ENCODE measurements at places on chromosomes 13 and 19.

DNA sequence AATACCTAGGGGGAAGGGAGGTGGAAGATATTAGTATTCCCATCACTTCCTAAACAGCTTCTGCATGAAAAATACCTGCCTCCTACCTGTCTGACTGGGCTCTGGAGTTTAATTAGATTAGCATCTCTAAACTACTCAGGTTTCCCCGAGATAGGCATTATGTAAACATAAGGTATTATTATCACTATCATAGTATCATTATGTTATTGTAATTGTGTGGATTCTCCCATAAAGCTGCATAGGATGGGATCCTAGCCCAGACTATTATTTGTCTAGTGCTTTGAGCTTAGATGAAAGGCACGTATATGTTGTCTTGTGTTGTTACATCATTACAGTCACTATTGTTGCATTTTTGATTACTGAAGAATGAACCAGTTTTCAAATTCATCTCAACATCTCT is 115.2 kb upstream of the SOX21 start:
- DNase-seq, result no peak

GRCh38 chr13:33090755-33091414 is 74.7 kb downstream of the KL start:
- DNase-seq, result no peak

DNA sequence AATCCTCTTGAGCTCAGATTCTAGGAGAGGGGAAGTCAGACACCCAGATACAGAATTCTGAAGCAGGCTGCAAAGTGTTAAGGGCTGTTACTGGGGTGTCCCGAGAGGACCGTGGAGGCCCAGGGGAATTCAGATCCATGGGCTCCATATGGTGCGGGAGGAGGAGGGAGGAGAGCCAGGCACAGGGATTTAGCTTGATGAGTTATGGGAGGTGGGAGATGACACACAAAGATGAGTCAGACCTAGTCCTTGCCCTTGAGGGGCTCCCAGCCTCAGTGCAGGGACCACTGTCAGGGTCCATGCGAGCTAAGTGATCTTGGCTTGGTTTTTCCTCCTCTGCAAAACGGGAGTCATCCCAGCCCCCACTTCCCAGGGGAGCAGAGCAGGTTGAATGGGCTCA is 14.4 kb upstream of the GIPR start:
- no peak for DNase-seq

GRCh38 chr13:107375701-107376340 is 807.9 kb upstream of the ARGLU1 start:
- no peak for DNase-seq

- DNase-seq, result no peak
These were observed 996 bp downstream of the ZNF524 start for GRCh38 chr19:55601084-55601483.

- peak; percentile 20 for DNase-seq
These were observed 1065.8 kb upstream of the SPRY2 start for GRCh38 chr13:81406639-81407292.

DNA sequence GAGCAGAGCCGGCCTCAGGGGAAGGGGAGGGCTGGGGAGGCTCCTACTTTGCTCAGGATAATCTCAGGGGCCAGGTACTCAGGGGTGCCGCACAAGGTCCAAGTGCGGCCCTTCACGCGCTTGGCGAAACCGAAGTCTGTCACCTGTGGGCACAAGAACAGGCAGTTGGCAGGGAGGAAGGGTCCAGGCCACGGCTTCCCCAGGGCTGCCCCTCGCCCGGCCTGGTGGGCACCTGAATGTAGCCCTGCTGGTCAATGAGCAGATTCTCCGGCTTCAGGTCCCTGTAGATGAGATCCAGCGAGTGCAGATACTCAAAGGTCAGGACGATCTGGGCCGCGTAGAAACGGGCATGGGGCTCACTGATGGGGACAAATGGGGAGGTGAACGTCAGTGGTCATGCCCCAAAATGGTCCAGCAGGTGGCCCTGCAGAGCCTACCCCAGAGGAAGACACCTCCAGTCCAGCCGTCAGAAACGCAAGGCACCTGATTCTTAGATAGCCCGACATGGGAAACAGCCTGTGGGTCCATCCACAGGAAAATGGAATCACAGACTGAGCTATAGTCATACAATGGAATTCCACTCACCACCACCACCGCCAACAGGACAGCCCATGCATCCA is 7.1 kb upstream of the SAMD1 start:
- no peak for DNase-seq

GRCh38 chr19:4310247-4311121 is 6.1 kb downstream of the FSD1 start:
- no peak for DNase-seq

DNA sequence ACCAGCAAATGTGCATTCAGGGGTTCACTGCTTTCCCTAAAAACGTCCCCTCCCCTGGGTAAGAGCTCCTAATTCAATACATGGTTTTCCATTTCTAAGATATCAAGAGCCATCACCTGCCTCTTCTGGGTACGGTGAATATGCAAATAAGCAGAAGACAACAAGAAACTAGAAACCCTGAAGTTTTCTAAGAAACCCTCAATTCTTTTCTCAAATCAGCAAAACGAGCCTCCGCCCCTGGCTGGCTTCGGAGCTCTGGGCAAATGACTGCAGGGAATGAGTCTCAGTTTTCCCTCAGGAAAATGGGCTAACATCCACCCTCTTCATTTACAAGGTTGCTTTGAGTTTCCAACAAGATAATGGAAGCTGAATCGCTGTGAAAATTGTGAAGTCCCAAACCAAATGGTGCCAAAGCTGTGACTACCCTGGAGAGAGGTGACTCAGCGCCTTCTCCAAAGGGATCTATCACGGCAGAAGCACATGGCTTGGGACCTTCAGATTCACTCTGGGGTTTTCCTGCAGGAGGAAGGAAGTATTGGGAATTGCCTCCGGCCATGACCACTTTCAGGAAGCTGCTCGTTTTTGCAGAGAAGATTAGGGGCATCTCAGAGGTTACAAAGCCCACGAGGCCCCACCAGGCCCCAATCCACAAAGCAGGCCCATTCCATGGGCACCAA is 26.6 kb downstream of the KLF2 start:
- DNase-seq, result no peak

DNA sequence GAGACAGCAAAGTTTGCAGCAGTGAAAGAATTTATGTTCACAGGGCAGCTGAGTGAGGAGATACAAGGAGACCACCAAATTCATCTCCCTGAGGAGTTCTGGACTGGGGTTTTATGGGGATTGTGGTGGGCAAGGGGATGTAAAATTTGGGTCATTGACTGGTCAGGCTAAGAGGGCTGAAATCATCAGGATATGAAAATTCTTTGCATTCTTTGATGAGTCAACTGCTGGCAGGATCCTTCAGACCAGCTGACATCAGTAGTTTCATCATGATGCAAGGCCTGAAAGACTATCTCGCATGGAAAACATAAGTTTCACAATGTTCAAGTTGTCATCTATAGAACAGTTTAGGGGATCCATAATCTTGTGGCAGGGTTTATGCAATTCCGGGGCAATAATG is 869.5 kb upstream of the PCDH9 start:
- no peak for DNase-seq

GRCh38 chr13:45691667-45692066 is 10.5 kb upstream of the CBY2 start:
- no peak for DNase-seq

- DNase-seq, result no peak
These were observed 68.8 kb downstream of the TSHZ3 start for GRCh38 chr19:31280287-31281006.

DNA sequence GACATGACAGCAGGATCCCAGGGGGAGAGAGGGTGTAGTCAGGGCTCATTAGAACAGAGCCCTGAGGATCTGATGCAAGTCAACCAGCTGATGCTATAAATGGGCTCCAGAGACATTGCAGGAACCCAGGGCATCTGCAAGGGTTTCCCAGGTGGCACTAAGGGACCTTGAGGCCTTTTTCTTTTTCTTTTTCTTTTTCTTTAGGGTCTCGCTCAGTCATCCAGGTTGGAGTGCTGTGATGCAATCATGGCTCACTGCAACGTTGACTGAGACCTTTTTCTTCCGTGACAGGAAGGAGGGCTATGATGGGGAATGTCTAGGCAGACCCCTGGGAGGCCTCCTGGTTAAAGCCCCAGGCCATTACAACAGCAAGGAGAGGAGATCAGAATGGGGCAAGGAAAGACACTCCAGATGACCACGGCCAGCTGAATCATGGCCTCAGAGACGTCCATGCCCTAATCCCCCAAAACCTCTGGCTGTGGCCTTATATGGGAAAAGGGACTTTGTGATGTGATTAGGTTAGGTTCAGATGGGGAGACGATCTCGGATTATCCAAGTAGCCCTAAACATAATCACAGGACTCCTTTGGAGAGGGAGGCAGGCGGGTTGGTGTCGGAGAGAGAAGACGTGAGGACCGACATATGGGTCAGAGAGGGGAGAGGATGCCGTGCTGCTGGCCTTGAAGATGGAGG is 4.5 kb upstream of the FCGRT start:
- DNase-seq, result no peak

- peak; percentile 36 for DNase-seq
These were observed at the start of gene SMIM24 for GRCh38 chr19:3480383-3481091. Gene SMIM24, minus strand, starts transcription at chr19:3480525. Its CDS starts 62 bp downstream, at chr19:3480463.

DNA sequence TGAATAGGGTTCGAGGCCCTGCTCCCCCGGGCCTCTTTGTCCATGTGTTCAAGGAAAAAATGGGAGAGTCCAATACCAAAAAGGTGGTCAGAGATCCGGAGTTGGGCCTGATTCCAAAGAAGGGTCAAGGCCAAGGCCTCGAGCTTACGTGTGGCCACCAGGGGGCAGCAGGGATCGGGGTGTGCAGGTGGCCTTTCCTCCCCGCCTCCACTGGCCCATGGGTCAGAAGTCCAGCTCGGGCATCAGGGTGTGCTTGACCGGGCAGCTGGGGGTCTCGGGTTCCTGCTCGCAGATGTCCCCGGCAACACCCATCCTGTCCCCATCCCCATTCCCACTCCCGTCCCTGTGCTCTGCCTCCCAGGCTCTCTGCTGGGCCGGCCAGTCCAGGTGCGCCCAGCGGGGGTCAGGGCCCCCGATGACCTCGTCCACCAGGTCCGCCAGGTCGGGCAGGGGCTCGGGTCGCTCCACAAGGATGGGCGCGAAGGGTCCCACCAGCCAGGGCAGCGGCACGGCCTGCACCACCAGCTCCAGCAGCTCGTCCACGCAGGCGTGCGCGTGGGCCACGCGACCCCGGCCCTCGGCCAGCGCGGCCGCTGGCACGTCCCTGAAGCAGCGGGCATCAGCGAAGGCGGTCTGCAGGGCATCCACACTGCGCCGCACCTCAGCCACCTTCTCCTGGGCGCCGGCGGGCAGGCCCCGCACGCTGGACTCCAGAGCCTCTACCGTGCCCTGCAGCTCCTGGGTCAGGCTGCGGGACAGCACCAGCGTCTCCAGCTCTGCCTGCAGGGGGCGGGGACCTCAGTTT is 5.2 kb upstream of the PLIN4 start:
- DNase-seq, result no peak

- DNase-seq, result peak; percentile 96
These were observed 2.2 kb downstream of the ABCA7 start for GRCh38 chr19:1041835-1042685.

DNA sequence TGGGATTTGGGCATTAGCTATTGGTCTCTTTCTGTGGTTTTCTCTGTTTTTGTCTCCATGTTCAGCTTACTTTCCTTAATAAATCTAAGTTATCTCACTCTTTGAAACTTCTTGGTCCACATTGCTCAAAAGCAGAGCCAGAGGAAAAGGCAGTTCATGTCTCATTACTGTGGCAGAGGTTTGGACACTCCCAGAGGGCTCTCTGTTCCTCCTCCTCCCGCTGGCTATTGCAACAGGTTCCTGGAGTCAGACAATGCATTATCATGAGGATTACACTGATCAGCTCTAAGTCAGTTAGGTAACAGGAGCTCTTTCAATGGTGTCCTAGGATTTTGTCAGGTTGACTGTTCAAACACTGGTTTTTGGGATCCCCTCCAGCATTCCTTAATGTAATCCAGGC is 298.8 kb downstream of the NDFIP2 start:
- DNase-seq, result no peak

DNA sequence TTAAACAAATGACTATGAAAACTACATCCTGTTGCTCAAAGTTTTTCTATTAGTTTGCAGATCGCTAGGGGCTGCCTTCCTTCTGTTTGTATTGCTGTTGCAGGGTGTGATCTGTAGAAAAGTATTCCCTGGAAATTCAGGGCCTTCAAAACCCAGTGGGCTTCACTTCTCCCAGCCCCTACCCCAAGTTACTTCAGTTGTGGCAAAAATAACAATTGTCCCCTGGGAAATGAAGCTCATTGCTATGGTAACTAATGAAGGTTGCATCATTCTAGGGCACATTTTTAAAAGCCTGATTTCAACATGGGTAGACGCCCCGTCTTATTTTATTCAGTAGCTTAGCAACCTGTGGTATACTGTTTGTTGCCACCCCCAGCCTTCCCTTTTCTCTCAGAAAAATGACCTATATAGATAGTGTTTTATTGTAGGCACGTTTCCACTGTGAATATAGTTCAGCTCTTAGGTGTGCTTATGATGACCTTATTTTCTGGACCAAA is 60.9 kb downstream of the WDFY2 start:
- DNase-seq, result no peak

GRCh38 chr19:42121656-42122069 is 10.6 kb downstream of the POU2F2 start:
- peak; percentile 56 for DNase-seq

DNA sequence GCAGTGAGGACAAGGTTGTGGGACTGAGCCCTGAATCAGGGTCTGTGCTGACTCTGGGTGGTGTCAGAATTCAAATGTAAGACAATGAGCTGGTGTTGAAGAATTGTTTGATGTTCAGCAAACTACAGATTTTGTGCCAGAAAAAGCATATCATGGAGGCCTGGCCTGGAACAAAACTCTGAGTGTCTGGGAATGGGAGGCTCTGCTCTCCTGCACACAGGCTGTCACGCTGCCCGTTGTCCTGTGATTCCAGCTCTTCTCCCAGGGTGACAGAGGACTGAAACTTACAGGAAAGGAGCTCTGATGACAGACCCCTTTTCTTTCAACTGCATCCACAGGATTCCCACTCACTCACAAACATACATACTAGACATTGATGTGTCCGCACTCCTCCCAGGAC is 120.1 kb downstream of the ZNF486 start:
- no peak for DNase-seq

GRCh38 chr19:54461613-54462012 is 2.0 kb downstream of the LENG9 start:
- DNase-seq, result no peak

GRCh38 chr13:19685437-19685836 is 52.0 kb downstream of the MPHOSPH8 start:
- DNase-seq, result no peak

DNA sequence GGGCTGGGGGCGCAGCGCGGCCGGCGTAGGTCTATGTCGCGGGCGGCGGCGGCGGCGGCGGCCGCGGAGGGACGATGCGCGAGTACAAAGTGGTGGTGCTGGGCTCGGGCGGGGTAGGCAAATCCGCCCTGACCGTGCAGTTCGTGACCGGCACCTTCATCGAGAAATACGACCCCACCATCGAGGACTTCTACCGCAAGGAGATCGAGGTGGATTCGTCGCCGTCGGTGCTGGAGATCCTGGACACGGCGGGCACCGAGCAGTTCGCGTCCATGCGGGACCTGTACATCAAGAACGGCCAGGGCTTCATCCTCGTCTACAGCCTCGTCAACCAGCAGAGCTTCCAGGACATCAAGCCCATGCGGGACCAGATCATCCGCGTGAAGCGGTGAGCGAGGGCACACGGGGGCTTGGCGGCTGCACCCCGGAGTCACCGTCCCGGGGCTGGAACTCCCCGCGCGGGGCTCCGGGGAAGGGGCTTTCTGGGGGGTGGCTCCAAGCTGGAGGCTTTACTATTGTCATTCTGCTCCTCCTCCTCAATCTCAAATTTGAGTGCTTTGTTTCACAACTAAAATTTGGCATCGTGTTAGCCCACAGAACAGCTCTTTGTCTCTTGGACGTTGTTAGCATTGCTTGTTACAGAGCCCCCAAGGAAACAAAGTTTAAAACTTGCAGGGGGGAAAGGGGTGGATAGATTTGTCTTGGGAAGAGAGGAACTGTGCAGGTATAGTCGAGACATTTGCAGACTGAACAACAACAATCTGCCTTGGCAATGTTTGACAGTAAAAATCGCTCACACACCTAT is 630 bp downstream of the RAP2A start:
- peak; percentile 51 for DNase-seq
